ENCODE measurements at places on chromosomes 1 and 21.

DNA sequence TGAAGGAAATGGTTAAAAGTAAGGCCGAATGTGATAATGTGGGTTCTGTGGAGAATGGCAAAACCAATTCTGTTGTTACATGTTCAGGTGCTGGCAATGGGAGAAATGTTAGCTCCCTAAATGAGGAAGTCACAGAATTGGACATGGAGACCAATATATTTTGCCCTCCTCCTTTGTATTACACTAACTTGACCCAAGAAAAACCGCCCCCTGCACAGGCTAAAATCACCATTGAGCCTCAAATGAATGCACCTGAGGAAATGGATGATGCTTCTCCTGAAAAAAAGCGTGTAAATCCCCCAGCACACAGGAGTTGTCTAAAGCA, 932 bp downstream of the MAP10 start:
- DNase-seq: no peak

- no peak for DNase-seq
These were observed 104.0 kb downstream of the GABPA start for GRCh38 chr21:25838809-25839208.

DNA sequence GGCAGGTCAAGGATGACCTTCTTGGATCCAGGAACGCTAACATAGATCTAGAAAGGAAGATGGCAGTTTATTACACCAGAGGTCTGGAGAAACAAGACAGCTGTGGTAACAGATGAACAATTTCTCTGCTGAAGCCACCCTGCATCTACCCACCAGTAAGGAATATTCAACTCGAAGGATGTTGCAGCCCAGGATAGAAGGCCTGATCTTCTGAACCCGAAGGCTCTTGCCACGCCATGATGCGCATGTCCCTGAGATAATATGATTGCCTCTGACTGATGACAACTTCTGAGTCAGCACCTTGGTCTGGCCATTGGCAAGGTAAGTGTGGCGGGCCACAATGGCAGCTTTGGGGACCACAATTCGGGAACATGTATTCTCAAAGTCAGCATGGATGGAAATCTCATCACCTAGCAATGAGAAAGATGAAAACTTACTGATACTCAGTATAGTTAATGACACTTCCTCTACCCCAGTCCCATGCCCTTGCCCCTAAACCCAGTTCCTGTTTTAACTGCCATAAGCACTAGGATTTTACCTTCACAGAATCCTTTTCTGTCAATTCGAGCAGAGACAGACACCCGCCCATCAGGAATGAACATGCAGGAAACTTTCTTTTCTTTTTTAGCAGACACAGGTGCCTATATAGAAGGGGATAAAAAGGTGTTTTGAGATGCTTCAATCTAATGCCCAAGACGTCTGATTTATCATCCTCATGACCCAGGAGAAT, 1.8 kb downstream of the TXNIP start:
- DNase-seq: no peak

- peak; percentile 21 for DNase-seq
These were observed 724 bp downstream of the DOCK7 start for GRCh38 chr1:62687421-62687902.

DNA sequence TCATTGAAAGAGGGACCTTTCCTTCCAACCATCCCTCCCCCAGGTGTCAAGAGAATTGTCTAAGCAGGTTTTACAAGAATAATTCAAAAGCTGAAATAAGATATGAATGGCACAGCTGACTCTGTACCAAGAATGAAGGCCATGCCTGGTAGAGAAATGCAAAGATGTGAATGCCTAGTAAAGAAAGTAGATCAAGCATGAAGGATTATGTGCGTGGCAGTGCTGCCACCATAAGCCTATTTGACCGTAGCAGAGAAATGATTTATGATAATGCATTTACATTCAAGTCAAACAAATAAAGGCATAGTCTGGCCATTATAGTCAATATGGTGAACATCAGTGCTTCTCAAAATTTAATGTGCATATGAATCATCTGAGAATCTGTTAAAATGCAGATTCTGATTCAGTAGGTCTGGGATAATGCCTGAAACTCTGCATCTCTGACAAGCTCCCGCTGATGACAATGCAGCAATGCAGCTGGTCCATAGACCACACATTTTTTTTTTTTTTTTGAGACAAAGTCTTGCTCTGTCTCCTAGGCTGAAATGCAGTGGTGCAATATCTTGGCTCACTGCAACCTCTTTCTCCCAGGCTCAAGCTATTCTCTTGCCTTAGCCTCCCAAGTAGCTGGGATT, 16.6 kb upstream of the CLCA4 start:
- no peak for DNase-seq
